ENCODE measurements at places on chromosomes 16 and 17.

DNA sequence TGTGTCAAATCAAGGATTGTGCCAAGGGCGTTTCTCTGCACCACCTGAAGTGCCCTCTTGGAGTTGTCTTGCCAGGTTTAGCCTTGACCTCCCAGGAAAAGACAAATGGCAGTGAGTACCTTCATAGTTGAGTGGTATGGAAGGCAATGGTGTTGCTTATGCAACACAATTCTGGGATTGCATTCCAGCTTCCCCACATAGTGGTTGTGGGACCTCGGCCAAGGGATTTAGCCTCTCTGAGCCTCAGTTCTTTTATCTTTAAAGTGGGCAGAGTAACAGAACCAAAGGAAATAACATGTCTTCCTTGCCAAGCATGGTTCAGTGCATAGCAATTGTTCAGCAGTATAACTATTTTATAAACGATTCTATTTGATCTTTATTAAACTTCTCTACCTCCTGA is 49.4 kb downstream of the CCDC42 start:
- no peak for DNase-seq

GRCh38 chr16:65509172-65509571 is 387.3 kb upstream of the CDH11 start:
- no peak for DNase-seq

DNA sequence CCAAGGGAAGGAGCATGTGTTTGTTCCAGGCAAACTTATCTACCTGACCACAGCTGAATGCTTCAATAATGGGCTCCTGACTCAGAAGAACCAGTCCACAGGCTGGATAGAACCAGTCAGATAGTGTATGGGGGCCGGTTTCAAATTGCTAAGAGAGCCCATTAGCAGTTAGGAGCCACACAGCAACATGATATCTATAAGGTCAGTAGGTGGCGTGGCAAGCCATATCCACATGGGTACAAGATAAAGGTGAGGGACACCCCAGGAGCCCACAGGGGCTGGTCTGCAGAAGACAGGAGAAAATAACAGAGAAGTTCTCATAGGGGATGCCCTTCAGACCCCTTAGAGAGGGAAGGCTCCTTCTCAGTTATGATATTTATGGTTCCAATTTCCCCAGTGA is 31.6 kb upstream of the CDRT15 start:
- DNase-seq = no peak

GRCh38 chr17:47280072-47280811 is 26.6 kb downstream of the ITGB3 start:
- DNase-seq = no peak

- DNase-seq = no peak
These were observed 194.3 kb downstream of the ZNF423 start for GRCh38 chr16:49661465-49662187.

GRCh38 chr17:50093246-50093645 is 1.9 kb upstream of the PDK2 start:
- DNase-seq = no peak

DNA sequence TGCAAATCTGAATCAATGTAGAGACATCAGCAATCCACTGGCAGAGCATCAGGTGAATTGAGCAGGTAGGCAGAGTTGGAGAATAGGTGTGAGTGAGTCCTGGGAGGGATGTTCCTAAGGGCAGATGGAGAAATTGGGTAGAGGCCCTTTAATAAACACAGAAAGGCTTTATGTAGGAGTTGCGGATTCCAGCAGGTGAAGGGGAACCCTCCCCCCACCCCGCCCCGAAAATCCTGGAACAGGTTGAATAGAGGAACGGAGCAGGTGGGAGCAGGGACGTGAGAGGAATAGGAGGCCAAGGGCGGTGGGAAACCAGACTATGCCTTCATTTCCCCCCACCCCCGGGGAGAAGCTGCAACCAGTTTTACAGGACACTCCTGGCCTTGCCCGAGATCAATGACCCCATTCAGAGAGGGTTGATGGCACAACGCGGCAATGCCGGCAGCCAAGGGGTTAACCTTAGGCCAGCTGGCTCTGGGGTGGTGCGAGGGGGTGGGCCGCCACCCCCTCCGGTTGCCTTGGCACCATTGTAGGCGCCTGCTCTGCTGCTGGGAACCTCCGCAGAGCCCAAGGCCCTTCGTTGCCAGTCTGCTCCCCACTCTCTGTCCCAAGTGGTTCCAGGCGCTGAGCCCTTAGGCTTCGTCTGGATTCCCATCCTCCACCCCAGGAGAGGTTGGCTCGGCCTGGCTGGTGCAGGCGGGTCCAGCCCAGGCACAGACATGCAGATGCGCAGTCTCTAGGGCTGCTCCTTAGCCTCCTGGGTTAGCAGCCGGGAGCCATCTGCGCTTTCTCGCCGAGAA is 814 bp upstream of the RUNDC3A start:
- DNase-seq = no peak

- DNase-seq = no peak
These were observed 274.2 kb downstream of the ABCC12 start for GRCh38 chr16:47881574-47881973.

Data from activated naive CD8-positive, alpha-beta T cell treated with anti-CD3 and anti-CD28 coated beads, Interleukin-2, amount 50 U/mL, for 16 hours (primary cell).